ENCODE measurements at places on chromosomes 7 and 10.

GRCh38 chr7:98051118-98051744 lies 55.4 kb upstream of the LMTK2 start:
- H3K27ac ChIP-seq: no peak overlapping the region
- no peaks in the 10 kb centered on the region for H3K4me1 ChIP-seq
- H3K27me3 ChIP-seq: no peaks in the 10 kb centered on the region
- 0 out of 2 replicates have a peak overlapping the region, but pooled peaks have one; percentile 27 for H3K4me3 ChIP-seq

DNA sequence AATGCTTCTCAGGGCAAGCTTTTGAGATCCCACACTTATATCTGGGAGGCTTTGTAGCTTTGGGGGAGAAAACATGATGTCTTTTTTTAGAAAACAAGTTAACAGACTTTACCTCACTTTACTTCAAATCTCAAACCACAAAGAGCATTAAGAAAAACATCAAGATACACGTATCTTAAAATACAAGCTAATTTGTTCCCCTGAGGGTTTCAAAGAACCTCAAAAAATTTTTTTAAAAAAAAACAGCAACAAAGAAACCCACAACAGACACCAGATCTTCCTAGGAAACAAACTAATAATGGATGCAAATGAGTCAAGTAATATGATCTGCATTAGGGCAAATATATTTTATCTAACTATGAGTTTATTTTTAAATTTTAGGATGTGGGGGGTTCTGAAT lies 24.7 kb downstream of the FAM3C start:
- peaks cover 3% of the 10 kb centered on the region for H3K36me3 ChIP-seq
- no peak overlapping the region for H3K27ac ChIP-seq
- H3K4me1 ChIP-seq: no peaks in the 10 kb centered on the region
- no peak for DNase-seq
- no peaks in the 10 kb centered on the region for H3K27me3 ChIP-seq

DNA sequence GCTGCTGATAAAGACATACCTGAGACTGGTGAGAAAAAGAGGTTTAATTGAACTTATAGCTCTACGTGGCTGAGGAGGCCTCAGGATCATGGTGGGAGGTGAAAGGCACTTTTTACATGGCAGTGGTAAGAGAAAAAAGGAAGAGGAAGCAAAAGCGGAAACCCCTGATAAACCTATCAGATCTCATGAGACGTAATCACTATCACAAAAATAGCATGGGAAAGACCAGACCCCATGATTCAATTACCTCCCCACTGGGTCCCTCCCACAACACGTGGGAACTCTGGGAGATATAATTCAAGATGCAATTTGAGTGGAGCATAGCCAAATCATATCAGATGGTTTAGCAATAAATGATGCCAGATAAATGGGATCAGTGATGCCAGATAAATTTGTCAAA lies 892.0 kb upstream of the CELF2 start:
- no peak overlapping the region for H3K4me3 ChIP-seq
- H3K36me3 ChIP-seq: no peaks in the 10 kb centered on the region
- DNase-seq: no peak
- H3K27ac ChIP-seq: no peak overlapping the region
- no peaks in the 10 kb centered on the region for H3K27me3 ChIP-seq

DNA sequence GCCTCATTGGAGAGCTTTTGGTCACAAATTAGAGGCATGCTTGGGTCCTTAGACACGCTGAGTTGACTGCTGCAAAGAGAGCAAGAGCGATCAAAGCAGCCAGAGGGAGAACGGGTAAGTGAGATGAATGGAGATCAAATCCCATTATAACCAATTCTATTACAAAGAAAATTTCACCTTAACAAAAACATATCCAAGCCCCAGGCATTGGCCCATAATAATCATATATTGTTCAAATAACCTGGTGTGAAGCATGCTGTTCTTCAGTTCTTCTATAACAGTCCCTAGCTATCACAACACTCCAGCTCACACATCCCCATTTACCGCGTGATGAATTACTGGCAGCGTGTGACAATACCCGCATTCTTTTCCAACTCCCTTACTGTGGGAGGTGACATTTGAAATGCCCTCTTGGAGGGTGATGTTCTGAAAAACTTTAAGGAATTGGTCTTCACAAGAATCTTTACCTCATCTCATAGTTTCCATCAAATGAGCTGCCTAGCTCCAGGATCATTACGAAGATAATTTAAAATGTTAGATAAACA lies 156.1 kb upstream of the PLXNA4 start:
- no peaks in the 10 kb centered on the region for H3K27me3 ChIP-seq
- H3K4me1 ChIP-seq: no peaks in the 10 kb centered on the region
- no peak for DNase-seq
- H3K27ac ChIP-seq: no peak overlapping the region

DNA sequence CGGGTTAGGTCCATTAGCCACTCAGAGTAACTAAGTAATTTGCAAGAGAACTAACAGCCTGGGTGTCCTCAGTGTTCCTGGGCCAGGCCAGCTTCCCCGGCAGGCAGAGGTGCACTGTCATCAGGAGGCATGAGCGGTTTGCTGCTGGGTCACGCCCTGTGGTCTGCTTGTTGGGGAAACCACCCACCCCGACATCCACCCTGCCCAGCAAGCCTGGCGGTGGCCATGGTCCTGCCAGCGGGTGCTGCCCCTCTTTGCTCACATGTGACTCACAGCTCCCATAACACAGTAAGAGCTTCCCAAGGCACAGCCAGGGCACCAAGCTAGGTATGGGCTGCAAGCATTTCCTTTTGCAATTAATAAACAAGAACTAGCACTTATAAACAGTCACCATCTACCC lies 75.9 kb downstream of the RGS10 start:
- no peak for DNase-seq
- no peaks in the 10 kb centered on the region for H3K27me3 ChIP-seq
- no peak overlapping the region for H3K4me3 ChIP-seq
- H3K36me3 ChIP-seq: no peaks in the 10 kb centered on the region

DNA sequence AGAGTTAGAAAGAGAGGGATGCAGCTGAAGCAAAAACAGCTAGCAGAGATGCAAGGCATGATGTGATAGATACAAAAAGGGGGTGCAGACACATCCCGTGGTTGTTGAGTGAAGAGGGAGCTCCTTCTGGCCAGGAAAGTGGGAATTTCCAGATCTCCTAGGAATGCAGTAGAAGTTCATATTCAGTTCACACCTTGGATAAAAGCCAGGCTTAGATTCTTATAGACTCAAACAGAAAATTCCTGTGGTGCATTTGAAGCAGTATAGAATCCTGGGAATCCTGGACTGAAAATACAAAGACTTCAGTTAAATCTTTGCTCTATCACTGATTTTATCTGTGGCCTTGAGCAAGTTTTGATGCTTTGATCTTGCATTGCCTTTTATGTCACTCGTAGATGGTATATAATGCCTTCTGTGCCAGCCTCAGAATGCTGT lies 33.9 kb downstream of the SGPL1 start:
- no peaks in the 10 kb centered on the region for H3K4me1 ChIP-seq
- H3K27me3 ChIP-seq: no peaks in the 10 kb centered on the region
- peaks cover 24% of the 10 kb centered on the region for H3K36me3 ChIP-seq

DNA sequence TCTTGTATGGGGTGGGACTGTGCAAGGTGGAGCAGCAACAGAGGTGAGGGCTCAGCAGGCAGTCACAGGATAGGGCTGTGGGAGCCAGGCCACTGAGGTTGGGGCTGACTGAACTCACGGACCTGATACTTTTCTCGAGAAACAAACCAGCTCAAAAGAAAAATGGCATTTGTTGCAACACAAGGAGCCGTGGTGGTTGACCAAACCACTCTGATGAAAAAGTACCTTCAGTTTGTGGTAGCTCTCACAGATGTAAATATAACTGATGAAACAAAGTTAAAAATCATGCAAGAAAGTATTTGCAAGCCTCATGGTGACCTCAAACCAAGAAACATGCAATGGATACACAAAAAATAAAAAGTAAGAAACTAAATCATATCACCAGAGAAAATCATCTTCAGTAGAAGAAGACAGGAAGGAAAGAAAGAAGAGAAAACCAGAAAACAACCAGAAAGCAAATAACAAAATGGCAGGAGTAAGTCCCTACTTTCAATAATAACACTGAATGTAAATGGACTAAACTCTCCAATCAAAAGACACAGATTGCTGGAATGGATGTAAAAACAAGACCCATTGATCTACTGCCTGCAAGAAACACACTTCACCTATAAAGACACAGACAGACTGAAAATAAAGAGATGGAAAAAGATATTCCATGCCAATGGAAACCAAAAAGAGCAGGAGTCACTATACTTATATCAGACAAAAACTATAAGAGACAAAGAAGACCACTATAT lies 48.9 kb upstream of the DUSP5 start:
- no peaks in the 10 kb centered on the region for H3K4me1 ChIP-seq
- no peak overlapping the region for H3K27ac ChIP-seq
- no peaks in the 10 kb centered on the region for H3K36me3 ChIP-seq
- DNase-seq: no peak

- no peaks in the 10 kb centered on the region for H3K27me3 ChIP-seq
- no peaks in the 10 kb centered on the region for H3K36me3 ChIP-seq
- no peak overlapping the region for H3K4me3 ChIP-seq
- peaks cover 2% of the 10 kb centered on the region for H3K4me1 ChIP-seq
- no peak for DNase-seq
Measured at GRCh38 chr7:135333946-135334345, 100.3 kb downstream of the STRA8 start.

- H3K27me3 ChIP-seq: no peaks in the 10 kb centered on the region
- DNase-seq: no peak
- H3K4me1 ChIP-seq: no peaks in the 10 kb centered on the region
- H3K27ac ChIP-seq: no peak overlapping the region
Measured at GRCh38 chr7:36303202-36304098, 86.2 kb upstream of the ANLN start.

DNA sequence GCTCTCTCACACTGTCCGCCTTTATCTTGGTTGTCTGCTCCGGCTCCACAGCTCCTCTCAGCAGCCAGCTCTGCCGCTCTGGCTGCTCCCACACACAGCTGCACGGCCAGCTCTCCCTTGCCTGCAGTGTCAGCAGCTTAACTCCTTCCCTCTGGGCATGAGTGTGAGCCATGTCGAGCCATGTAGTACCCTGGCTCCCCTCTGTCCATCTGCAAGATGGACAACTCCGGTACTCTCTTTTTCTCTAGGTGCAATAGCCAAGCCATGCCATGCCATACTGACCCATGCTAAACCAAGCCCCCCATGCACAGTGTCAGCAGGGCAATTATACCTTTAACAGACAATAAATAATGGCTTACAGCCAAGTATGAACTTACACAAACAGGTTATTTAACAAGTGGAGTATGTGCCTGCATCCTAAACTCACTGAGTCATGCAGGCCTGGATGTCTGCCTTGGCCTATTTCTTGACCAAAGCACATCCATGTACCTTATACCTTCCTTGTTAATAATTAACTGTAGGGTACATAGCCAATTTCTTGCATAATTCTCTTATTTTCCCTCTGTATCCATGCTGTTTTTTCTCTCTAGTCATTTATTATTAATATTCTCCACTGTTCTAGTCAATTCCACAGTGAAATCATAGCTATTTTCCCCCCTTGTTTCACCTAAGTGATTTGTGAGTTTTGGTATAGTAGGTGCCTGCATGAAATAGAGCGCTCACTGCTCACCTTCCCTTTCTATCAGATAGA lies 170.9 kb downstream of the CDK14 start:
- no peaks in the 10 kb centered on the region for H3K36me3 ChIP-seq
- H3K27ac ChIP-seq: no peak overlapping the region
- no peaks in the 10 kb centered on the region for H3K27me3 ChIP-seq
- no peaks in the 10 kb centered on the region for H3K4me1 ChIP-seq
- no peak overlapping the region for H3K4me3 ChIP-seq

GRCh38 chr7:123916240-123916724 lies 8.8 kb upstream of the SPAM1 start:
- no peak overlapping the region for H3K27ac ChIP-seq
- no peak overlapping the region for H3K4me3 ChIP-seq
- no peaks in the 10 kb centered on the region for H3K36me3 ChIP-seq
- no peaks in the 10 kb centered on the region for H3K27me3 ChIP-seq
- no peaks in the 10 kb centered on the region for H3K4me1 ChIP-seq
- DNase-seq: no peak

- H3K27ac ChIP-seq: no peak overlapping the region
- H3K4me3 ChIP-seq: no peak overlapping the region
- no peak for DNase-seq
Measured at GRCh38 chr10:45008524-45009161, 7.9 kb downstream of the ZNF22 start.

DNA sequence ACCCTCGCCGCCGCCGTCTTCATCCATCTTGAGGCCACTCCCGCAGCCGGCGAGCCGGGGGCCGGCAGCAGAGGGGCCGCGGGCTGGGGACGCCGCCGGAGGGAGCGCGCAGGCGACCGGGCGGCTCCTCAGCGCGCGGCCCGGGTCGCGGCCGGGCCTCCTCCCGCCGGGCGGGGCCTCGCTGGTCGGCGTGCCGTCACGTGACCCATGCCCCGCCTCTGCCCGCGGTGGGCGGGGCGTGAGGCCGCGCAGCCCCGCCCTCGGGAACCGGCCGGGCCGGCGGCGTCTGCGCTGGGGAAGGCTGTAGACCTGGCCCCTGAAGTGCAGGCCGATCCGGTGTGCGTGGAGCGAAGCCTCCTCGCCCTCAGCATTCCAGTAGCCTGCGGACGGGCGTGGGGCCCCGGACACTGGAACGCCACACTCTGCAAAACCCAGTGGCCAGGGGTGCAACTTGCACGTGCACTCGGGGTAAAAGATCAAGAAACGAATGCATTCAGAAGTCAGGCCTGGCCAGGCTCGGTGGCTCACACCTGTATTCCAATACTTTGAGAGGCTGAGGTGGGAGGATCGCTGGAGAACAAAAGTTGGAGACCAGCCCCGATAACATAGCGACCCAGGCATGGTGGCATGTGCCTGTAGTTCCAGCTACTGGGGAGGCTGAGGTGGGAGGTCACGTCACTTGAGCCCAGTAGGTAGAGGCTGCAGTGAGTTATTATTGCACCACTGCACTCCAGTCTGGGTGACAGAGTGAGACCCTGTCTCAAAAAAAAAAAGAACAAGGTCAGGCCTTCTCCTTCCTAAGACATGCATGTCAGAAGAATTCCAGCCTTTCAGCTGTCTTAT lies at the start of gene CYTH3:
Gene CYTH3, minus strand, starts transcription at position 144 of the 843 bp plus-strand sequence. Its CDS starts 117 bp downstream, at position 27.
- DNase-seq: peak; percentile 93
- no peaks in the 10 kb centered on the region for H3K27me3 ChIP-seq
- no peak within 1 kb of the TSS for H3K27ac ChIP-seq
- 0 out of 2 replicates have a peak, but pooled peaks cover 3% of the 10 kb centered on the region for H3K4me1 ChIP-seq
- H3K36me3 ChIP-seq: no peaks in the 10 kb centered on the region

GRCh38 chr7:150685219-150686029 lies at the start of gene GIMAP2:
Gene GIMAP2, plus strand, starts transcription at chr7:150685706. Its CDS starts 1,354 bp downstream, at chr7:150687060.
- H3K4me1 ChIP-seq: no peaks in the 10 kb centered on the region
- H3K36me3 ChIP-seq: no peaks in the 10 kb centered on the region
- no peaks in the 10 kb centered on the region for H3K27me3 ChIP-seq
- no peak for DNase-seq
- H3K4me3 ChIP-seq: no peak within 1 kb of the TSS
- no peak within 1 kb of the TSS for H3K27ac ChIP-seq

DNA sequence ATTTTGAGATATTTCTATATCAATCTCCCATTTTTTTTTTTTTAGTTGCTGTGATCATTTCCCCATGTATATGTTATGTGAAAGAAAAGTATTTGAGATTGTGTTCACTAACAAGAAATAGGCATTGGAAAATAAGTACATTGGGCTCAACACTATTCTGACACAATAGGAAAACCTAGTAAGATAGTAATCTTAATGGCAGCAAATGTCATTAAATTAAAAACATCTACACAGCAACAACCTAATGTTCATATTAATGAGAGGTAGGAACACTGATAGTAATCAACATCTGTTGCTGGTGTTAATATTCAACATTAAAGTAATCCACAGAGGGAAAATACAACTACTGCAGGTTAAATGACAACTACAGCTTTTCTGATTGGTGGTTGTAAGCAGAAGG lies 1.5 kb upstream of the GTPBP10 start:
- H3K4me3 ChIP-seq: peak overlapping the region; percentile 96
- no peak for DNase-seq
- no peaks in the 10 kb centered on the region for H3K36me3 ChIP-seq
- no peaks in the 10 kb centered on the region for H3K27me3 ChIP-seq

Data from H1 (cell line).